Central memory CD8-positive, alpha-beta T cell (primary cell): ENCODE measurements at places on chromosomes 1 and 21.

GRCh38 chr1:205954819-205955404 lies 11.7 kb upstream of the SLC26A9 start:
- DNase-seq = no peak

DNA sequence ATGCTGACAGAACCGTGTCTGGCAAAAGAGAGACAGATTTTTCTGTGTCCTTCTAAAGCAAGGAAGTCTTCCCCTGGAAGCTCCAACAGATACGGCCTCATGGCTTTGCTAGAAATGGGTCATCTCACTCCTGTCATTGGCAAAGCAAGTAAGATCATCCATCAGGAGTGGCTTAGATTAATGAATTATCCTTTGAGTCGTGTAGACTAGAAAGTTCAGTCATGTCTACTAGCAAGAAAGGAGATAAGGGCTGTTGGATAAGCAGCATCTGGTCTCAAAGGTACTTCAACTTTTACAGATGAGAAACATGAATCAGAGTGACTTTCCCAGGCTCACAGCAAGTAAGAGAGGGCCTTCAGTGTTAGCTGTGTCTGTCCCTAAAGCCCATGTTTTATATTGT lies 3.4 kb upstream of the AGO3 start:
- no peak for DNase-seq

DNA sequence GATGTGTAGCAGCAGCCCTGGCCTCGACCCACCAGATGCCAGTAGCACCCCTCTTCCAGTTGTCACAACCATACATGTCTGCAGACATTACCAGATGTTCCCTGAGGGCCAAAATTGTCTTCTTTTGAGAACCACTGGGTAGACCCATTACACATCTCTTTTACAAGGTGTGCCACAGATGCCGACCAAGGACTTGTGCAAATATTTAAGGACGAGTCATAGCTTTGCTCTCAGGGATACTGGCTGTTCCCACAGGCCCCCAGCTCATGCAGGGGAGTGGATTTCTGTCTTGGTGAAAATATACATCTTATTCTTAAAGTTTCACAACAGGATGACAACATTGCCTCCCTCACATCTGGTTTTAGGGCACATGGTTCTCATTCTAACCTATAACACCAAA lies 59.4 kb upstream of the ZBTB18 start:
- no peak for DNase-seq

- DNase-seq = no peak
Observed at GRCh38 chr1:78622548-78622947, 2.3 kb downstream of the IFI44L start.

- no peak for DNase-seq
Observed at GRCh38 chr1:165408518-165408917, 36.4 kb downstream of the RXRG start.

DNA sequence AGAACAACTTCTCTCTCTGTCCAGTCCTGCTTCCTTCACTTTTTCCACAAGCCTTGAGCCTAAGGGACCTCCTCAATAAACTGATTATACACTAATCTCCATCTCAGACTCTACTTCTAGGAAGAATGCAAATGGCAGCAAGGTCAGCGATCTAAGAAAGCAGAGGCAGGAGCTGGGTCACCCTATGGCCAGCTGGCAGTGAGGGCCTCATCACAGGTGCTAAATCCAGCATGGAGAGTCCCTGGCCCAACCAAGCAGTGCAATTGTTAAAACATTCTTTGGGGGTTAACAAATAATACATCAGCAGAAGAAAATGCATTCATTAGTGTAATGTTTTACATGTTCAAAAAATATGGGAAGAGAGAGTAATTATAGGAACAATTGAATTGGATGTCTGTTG lies 416.0 kb downstream of the SIPA1L2 start:
- no peak for DNase-seq

- no peak for DNase-seq
Observed at GRCh38 chr1:183490932-183491331, 18.6 kb downstream of the SMG7 start.

DNA sequence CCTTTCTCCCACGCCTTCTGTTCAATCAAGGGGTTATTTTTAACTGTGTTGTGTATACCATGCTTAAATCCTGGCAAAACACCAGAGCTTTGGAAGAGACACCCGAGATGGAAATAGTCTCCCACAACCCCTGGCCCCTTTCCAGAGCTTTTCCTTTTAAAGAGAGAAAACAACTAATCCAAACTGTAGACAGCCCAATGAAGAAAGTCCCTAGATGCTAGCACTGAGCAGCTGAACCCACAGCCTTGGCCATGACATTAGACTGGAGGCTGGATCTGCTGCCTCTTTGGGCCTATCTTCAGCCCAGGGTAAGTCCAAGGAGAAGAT lies 64.9 kb upstream of the ARTN start:
- no peak for DNase-seq

DNA sequence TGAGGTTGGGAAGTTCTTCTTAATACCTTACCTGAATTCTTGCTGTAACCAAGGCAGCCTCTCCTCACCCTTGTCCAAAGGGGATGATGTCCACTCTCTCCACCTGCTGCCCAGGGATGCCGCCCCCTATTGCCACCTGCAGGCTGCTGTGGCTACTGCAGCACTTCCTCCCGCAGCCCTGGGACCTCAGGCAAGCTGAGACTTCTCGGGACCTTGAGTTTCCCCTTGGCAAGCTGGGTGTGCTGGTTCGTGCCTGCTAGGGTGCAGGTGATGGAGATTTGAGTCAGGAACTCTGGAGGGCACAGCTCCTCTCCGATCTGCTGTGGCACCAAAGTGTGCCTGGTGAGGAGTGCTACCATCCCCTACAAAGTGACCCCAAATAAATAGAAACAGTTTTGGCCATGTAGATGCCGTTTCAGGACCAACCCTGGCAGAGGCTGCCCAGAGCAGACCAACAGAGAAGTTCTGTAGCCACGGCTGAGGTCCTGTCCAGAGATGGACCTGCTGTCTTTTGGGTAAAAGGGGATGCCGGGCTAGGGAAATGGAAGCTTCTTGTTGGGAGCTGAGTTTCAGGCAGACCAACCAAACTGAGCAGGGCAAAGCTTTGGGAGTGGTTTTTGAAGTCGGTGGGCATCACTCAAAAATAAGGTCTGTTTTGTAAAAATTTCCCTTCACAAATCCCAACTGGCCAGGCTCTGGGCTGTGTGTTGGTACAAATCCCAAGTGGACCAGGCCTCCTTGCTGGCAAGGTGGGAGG lies 31.7 kb downstream of the RUNX3 start:
- peak; percentile 42 for DNase-seq

GRCh38 chr1:42765832-42766740 lies 742 bp downstream of the P3H1 start:
- peak; percentile 28 for DNase-seq

DNA sequence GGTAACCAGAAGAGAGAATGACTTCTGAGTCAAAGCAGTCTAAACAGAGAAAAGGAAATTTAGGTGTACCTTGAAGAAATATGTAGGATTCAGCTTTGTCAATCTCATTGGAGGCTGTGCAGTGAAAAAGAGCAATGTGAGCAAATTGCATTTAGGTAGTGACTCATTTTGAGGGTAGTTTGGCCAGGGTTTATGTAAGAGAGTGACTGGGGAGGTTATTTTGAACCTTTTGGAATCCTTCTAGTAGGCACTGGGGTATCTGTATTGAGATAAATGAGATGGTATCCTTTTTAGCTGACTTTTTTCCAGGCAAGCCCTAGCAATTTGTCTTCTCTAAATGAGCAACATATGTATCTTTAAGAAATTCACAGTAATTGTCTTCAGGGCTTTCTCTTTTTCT lies 95.9 kb downstream of the DISP1 start:
- DNase-seq = no peak

- DNase-seq = no peak
Observed at GRCh38 chr1:175129997-175130648, 62.5 kb downstream of the KIAA0040 start.

GRCh38 chr1:154742606-154743005 lies 127.5 kb downstream of the KCNN3 start:
- DNase-seq = no peak

- no peak for DNase-seq
Observed at GRCh38 chr1:40645118-40645680, 20.3 kb downstream of the RIMS3 start.

GRCh38 chr1:115239426-115239825 lies 98.6 kb downstream of the NGF start:
- no peak for DNase-seq

GRCh38 chr1:217553949-217554509 lies 76.9 kb downstream of the GPATCH2 start:
- DNase-seq = no peak

- DNase-seq = no peak
Observed at GRCh38 chr1:161987872-161988271, 35.8 kb downstream of the OLFML2B start.

DNA sequence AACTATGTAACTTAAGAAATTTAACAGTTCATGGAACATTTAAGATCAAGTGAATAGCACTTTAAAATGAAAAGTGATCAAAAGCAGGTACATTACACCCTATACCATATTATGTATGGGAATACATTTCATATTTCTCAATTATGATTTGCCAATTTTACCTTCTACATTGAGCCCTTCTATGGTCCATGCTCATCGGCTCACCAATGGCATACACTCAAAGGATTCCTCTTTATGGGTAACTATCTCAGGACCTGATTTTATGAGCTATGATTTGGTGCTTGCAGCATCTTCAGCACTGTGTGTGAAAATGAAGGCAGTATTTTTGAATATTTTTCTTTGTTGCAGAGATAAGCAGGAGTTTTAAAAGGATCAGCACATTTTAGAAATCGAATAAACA lies 33.5 kb downstream of the FUBP1 start:
- no peak for DNase-seq

GRCh38 chr1:201307231-201307630 lies 23.9 kb downstream of the PKP1 start:
- no peak for DNase-seq

- no peak for DNase-seq
Observed at GRCh38 chr1:116002781-116003420, 26.6 kb downstream of the SLC22A15 start.

DNA sequence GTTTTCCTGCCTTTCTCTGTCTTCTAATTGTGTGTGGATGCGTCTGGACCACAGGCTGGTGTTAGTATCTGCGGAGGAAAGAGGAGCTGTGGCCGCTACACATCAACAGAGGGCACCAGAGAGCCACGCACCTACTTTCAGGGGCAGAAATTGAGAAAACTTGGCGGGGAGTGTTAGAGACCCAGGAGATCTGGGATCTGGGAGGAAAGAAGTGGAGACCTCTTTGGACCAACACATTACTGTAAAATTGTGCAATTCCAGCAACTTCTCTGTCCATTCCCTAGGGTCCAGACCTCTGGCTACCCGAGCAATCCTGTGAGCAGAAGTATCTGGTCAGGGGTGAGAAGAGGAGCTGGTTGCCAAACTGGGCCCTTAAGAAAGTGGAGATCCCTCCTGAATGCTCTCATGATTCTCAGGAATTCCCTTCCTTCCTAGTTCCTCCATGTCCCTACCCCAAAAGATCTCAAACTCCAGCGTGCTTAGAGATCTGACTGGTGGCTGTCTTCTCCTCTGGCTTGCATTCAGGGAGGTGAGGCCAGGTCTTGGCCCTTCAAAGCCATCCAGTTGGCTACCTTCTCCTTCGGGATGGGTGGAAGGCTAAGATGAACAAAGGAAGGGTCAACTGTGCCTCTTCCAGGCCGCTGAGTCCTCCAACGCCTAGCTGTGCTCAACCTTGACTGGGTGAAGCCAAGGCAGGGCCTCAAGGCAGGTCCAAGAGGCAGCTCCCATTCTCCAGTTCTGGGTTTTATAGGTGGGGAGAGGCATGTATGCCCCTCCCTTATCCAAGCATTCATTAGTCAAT lies 1.2 kb upstream of the KIRREL1 start:
- no peak for DNase-seq

DNA sequence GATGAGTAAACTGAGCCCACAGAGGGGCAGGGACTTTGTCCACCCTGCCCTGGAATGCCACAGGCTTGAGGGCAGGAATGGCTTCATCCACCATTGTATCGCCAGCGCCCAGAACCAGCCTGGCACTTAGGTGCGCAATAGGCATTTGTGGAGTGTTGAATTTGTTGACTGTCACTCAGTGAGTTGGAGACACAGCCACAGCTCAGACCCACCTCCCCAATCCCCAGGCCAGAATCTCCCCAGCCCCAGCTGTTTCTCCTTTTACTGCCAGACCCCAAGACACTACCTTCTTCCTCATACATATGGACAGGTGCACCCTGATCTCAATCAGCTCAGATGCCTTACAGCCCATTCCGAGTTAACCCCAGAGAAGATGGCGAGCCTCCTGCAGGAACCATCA lies 674.5 kb downstream of the MATN1 start:
- DNase-seq = no peak

DNA sequence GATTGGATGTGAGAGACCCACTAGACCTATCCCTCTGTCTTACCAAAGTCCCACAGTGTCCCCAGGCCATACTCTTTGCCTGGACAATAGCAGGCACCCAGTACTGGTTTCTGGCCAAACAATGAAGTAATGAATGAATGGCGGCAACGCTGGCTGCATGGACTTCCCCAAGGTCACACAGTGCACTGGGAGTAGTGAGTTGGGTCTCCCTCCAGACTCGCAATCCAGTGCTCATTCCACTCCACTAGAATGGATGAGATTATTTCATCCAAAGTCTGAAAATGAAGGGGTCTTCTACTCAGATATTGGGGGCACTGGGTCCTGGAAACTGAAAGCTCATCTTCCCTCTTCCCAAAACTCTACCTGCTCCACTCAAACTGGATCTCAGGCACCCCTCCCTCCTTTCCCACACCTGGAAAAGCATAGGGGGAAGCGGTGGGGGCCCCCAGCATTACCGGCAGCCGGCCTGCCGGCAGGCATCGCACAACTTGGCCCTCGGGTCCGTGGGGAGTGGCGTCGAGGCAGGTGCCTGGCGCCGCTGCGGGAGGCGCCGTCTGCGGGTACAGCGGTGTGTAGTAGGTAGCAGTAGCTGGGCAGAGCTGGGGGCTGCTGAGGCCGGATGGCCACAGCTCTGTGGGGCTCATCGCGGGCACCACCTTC lies 816 bp downstream of the E2F2 start:
- no peak for DNase-seq

DNA sequence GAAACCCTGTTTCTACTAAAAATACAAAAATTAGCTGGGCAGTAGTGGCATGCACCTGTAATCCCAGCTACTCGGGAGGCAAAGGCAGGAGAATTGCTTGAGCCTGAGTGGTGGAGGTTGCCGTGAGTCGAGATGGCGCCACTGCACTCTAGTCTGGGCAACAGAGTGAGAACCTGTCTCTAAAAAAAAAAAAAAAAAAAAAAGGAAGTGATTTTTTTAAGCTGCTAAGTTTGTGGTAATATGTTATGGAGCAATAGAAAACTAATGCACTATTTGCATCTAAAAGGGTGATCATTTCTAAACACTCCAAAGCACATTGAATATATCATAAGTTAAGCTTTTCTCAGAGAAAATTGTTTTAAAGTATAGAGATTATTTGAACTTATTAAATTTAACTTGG lies 244.8 kb upstream of the SPAG17 start:
- DNase-seq = no peak

GRCh38 chr1:229380536-229381160 lies 37.8 kb upstream of the CCSAP start:
- no peak for DNase-seq

GRCh38 chr1:187491082-187491720 lies 662.5 kb downstream of the PLA2G4A start:
- DNase-seq = no peak

GRCh38 chr21:31491617-31492016 lies 147.6 kb upstream of the TIAM1 start:
- no peak for DNase-seq

GRCh38 chr1:1914971-1915692 lies at the start of gene CALML6:
Gene CALML6 (plus strand): TSS chr1:1915260. CDS start chr1:1915281, 21 bp downstream.
- DNase-seq = no peak

GRCh38 chr1:87329526-87330056 lies 911 bp downstream of the LMO4 start:
- DNase-seq = no peak

GRCh38 chr1:212721388-212722247 lies 22.0 kb upstream of the BATF3 start:
- DNase-seq = no peak

GRCh38 chr1:51263147-51263877 lies 27.2 kb downstream of the RNF11 start:
- DNase-seq = no peak
